ENCODE measurements at places on chromosomes 2 and 18. TPM values are rescaled to one million over a fixed set of nuclear protein-coding genes. Genes with fewer than 3 reads are reported as not detected.

- no peak for DNase-seq
Measured at GRCh38 chr2:38907242-38907641, 17.6 kb downstream of the ARHGEF33 start.

The SIX3 gene
- total RNA-seq: 0.48 TPM

DNA sequence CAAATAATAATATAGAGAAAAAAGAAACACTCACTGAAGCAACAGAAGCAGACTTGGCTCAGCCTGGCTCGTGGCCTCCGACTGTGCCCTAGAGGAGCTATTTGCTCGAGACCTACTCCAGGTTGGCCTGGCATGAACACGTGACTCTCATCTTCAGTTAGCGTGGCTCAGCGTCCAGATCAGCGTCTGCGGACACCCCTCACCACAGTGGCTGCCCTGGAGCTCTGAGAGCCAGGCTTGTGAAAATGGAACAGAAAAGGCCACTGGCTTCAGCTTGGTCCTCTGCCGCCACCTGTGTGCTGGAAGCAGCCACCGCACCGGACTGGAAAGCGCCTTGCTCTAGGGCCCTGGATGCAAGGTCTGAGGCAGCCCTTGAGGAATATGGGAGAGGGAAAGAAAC, 1184.0 kb upstream of the GYPC start:
- no peak for DNase-seq

DNA sequence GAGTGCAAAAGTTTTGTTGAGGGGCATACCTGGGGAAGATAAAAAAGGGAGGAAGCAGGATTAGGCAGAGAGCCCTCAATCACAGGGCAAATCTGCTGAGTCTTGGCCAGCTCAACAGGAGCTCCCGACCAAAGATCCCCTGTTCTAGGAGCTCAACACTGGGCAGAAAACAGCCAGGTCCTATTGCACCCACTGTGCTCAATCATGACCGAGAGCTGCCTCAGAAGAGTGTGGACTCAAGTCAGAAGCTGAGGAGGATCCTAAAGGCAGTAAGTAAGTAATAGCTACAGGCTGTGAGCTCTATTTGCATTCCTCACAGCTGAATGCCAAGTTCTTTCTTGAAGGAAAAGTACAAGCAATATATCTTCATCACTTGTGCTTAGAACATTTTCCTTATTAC, 334.4 kb upstream of the NRP2 start:
- DNase-seq: no peak

The DSC2 gene
- total RNA-seq: 39.4 TPM

GRCh38 chr2:113847144-113847543, 42.7 kb upstream of the ACTR3 start:
- DNase-seq: peak; percentile 45

DNA sequence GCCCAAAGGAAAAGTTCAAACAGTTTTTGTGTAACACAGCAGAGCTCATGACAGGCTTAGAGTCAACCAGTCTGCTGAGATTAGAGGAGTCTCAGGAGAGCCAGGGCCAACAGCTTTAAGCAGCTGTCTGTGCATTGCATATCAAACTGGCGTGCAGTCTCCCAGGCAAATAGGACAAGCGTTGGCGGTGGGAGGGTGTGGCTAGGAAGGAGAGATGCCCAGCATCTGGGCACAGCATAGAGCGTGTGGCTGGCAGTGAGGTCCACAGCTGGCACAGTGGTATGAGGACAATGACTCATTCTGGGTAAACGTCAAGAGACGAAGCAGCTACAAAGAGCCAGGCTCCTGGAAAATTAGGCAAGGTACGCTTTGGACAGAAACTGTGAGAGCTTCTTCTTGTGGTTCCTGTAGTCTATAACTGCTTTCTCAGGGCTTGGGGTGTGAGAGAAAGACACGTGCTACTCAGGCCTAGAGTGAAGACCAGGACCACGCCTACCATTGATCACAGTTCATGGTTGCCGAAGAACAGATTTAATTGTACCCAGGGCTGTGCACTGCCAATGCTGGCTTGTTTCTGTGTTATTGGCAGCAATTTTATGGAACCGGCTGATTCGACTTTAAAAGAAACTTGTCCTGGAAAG, 14.8 kb downstream of the ZAP70 start:
- no peak for DNase-seq

The MYO7B gene
- 0.77 TPM for total RNA-seq

The C2orf92 gene
- total RNA-seq: 8.5 TPM

The PASK gene
- 8.0 TPM for total RNA-seq

The TUBA4B gene
- not detected for total RNA-seq

DNA sequence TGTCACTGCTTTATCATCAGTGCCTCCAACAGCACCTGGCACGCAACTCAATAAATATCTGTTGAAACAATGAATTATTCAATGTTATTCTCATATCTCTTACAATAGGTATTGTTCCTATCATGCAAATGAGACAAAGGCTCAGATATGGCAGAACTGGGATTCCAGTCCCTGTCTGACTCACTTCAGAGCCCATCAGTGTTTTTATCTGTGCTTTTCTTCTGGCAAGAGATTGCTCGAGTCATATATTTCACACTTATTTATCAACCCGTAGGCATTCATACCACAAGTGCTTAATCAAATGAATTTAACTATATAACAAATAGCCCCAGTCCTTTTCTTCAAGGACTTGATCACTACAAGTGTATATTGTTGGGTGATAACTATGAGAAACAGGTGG, 76.4 kb upstream of the TSPYL6 start:
- DNase-seq: no peak

The PROKR1 gene
- not detected for total RNA-seq

The LHCGR gene
- not detected for total RNA-seq

The DOK6 gene
- 3.1 TPM for total RNA-seq

The GTF2A1L gene
- not detected for total RNA-seq

- DNase-seq: peak; percentile 27
Measured at GRCh38 chr2:183029219-183029618, 9.0 kb downstream of the NCKAP1 start.

The MC2R gene
- total RNA-seq: not detected

DNA sequence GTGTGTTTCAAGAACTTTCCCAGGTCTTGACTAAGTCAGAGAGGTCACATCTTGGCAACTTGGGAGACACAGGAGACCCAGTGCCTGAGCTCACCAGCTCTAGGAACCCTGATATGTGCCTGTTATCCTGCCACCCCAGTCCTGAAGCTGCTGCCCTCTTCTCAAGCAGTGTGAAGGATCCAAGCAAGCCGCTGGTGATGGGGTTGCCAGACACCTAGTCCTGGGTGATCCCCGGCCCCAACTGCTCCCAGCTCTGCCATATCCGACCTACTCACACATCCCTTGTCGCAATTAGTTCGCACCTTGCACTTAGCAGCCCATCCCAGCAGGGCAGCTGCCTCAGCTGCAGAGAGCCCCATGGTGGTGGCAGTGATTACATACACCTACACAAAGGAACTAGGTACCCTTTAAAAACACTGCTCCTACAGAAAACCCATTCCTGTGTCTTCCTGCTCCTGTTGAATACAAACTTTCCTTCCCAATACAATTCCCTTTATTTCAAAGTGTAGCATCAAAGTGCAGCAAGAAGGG, 247.2 kb upstream of the RAB12 start:
- DNase-seq: no peak

The CHRND gene
- not detected for total RNA-seq

DNA sequence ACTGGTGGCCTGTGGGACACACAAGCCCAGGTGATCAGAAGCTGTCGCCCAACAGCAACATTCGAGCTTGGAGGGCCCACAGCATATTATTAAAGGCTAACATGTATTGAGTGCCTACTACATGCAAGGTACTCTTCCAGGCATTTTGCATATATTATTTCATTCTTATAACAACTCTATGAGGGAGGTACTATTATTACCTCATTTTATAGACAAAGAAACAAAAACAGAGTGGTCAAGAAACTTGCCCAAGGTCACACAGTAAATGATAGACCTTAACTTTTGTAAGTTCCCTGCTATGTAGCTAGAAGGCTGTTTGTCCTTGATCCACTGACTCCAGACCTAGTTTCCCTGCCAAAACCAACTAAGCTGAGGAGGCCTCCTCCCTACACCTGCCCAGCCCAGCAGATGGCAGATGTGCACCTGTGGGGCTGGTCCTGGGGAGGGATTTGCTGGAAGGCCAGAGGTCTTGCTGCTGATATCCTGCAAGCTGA, 35.7 kb downstream of the KANSL3 start:
- no peak for DNase-seq

DNA sequence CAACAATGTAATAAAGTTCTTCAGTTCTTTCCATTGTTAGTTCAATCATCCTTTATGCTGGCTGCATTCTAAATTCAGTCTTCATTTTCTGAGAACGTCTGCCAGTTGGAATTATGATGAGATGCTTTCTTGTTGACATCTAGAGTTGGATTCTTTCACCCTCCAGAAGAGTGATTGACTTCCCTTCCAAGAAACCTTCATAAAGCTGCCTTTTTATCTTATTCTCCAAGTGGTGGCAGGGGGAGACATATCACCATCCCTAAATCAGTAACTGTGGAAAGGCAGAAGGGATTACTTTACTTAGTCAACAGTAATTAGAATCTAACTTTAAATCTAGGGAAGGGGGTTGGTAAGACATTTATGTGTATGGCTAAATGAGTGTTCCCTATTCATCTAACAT, 86.8 kb upstream of the GULP1 start:
- DNase-seq: no peak

The VWC2L gene
- not detected for total RNA-seq

DNA sequence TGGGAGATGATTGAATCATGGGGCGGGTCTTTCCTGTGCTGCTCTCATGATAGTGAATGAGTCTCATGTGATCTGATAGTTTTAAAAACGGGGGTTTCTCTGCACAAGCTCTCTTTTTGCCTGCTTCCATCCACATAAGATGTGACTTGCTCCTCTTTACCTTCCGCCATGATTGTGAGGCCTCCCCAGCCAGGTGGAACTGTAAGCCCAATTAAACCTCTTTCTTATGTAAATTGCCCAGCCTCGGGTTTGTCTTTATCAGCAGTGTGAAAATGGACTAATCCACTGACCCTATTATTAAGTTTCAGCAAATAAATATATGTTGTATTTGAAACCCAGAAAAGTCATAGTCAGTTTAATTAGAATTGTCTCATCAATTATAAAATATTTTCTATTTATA, 22.0 kb downstream of the IRS1 start:
- no peak for DNase-seq

- DNase-seq: peak; percentile 37
Measured at GRCh38 chr2:185644828-185645227, 93.8 kb upstream of the FSIP2 start.

GRCh38 chr18:4119127-4119648, 335.9 kb downstream of the DLGAP1 start:
- no peak for DNase-seq

The TACR1 gene
- total RNA-seq: not detected

The THADA gene
- total RNA-seq: 16.2 TPM

DNA sequence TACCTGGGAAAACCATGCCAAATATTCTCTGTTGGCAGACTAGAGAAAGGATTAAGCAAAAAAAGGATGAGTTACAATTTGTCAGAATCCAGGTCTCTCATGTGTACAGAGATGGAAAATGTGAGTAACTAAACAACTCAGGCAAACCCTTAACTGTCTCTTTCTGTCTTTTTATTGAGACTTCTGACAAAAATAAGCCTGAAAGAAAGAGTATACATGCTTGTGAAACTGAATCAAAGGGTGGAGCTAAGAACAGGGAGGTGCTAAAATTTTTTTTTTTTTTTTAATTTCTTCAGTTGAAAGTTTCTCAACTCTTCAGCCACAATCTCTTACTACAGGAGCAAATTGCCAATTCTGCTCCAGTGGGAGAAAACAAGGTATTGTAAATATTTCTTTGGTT, at the start of gene SERPINB10:
SERPINB10 (plus strand) TSS at position 295 of the 400 bp plus-strand sequence. CDS start 7,553 bp downstream, outside the sequence.
- no peak for DNase-seq

DNA sequence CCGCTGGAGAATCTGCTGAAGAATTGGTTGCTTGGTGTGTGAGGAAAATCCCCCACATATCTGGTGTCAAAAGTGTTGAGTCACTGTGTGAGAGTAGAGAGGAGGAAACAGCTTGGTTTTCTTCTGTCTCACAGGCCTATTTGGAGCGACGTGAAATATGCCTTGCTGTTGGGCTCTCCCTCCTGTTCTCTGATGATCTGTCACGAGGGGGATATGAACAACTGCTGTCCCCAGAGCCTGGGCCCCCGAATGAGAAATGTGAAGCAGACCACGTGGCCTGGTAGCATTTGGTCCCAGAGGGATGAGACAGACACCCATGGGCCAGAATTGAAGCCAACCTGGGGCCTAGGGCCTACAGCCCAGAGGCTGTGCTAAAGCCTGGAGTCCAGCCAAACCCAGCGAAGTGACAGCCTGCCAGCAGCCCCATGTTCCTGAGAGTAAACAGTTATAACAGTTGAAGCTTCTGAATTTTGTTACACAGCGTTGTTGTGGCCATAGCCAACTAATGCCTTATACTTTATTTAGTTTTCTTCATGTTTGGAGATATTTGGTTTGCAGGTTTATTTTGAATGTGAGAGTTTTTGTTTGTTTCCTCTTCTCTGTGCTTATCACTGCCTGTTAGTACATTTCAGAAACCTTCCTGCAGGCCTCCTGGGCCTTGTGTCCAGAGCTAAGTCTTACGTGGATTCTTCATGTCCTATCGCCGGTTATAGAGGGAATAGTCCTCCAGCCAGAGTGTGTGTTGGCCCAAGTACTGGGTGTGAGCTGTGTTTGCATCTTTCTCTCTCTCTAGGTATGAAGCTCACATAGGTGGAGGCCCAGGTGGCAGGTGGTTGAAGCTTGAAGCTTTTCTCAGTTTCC, 18.7 kb upstream of the COLEC12 start:
- DNase-seq: peak; percentile 71

DNA sequence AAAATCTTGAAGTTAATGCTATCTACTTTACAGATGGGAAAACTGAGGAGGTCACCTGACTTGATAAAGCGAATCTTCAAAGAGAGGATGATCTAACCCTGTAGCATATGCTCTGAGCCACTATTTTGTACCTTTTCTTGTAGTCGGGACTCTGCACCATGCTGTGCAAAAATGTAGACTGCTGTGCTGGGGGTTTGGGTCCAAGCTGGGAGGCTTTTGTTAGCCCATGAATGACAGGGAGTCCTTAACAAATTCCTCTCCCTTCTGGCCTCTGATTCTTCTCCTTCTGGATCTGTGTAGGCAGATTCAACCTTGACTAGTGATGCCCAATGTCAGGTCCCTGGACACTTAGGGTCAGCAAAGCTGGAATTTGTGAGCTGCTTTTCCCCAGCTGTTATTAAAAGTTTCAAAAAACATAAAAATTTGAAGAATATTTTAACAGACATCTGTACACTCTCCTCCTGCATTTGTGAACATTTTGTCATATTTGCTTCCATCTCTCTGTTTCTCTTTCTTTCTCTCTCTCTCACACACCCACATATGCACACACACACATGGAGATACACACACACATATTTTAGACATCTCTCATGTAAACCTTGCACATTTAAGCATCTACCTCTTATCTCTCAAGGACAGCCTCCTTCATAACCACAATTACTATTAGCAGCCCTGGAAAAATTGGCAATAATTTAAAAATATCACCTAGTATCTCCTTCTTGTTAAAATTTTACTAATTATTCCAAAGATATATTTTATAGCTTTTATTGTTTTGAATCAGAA, 335.0 kb upstream of the TRIB2 start:
- no peak for DNase-seq

The SCN2A gene
- 8.2 TPM for total RNA-seq
